Cerebellar nuclear complex (tissue), 1 donor: ENCODE measurements at places on chromosomes 5 and 9.

DNA sequence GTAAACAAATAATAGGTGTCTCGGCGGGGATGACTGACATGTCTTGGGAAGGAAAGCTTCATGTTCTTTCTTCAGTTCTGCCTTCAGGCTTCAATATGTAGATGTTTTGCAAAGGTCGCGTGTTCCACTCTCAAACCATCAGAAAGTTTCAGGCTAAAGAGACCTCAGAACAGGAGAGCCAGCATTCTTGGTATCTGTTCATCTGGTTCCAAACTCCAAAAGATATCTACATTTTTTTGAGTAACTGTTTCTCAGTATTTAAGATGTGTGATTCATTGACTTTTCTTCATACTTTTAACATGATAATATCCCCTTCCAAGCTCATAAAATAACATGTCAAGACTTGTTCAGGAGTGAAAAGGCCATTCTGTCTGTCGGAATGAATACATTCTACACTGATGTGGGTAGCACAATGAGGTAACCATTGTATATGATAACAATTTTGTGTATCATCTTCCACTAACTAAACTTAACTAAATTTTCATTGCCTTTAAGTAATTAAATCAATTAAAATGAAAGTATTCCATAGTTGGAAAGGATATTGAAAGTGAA lies 183.6 kb downstream of the CFAP90 start:
- no peak for DNase-seq

DNA sequence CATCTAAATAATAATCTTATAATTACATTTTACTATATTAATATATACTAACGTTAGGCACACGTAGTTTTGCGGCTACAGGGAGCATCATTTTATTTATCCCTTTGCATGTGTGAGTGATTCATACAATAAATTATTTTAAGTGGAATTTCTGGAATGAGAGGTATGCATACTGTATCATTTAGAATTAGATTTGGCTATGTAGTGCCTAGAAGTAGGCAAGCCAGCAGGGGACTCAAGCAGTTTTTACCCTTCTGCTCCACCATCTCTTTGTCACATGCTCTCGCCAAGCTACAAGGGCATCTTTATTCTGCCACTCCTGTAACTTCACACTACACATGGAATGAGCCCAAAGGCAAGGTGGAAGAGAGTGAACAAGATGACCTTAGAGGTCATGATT lies 60.8 kb downstream of the MEGF10 start:
- no peak for DNase-seq

- no peak for DNase-seq
These were observed 221.2 kb upstream of the ANKH start for GRCh38 chr5:15092801-15093200.

DNA sequence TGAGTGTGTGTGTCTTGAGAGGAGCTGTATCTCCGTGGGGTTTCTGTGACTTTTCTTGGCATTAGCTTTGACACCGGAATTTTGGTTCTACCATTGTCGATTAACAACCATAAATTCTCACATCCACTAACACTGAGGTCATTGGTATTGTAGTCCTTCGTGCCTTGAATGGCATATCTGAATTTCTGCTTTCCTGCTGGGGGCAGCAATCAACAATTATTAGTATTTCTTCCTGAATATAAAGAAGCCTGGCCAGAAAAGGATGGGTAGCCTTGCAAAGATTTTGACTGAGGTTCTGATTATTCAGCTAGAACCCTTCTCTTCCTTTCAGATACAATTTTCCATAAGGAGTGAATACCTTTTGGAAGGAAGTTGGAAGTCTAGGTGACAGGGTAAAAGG lies 33.5 kb upstream of the SHOC1 start:
- DNase-seq, result no peak

DNA sequence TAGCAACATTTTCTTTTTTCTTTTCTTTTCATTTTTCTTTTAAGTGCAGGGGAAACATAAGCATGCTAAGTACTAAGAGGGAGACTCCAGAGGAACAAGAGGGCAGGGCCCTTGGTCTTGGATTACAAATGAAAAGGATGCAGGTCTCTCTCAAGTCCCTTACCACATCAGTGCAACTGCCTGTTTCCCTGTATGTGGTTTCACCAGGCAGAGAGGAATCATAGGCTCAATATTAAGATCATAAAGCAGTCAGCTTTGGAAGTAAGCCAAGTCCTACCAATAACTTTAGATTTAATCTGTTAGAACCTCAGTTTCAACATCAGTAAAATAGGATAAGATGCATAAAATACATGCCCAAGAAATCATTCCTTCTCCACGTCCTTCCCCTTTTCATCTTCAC lies 422.7 kb upstream of the PAPPA start:
- DNase-seq, result no peak

DNA sequence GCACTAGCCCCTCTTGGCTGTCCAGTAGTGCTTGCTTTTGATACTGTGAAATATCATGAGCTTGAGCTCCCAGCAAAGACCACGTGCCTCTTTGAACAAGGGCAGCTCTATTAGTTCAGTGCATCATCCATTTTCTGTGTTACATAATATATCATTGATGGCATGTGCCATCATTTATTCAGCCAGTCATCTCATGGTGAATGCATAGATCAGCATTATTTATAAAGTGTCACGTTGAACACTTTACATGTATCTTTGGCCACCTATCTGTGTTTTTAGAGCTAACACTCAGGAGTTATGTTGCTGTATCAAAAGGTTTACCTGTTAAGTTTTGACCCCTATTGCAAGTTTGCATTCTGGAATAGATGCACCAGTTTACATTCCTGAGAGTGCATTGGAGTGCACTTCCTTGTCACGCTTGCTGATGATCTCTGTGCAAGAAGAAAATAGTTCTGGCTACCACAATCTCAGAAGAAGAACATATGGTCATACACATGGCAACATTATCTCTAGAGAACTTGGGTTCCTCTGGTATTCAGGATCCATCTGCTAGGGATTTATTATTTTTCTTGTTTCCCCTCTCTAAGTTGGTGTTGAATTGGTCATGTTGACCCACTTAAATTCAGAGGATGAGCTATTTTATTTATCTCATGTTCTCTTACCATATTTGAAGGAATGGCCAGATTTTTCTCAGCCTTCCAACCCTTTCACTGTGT lies 120.9 kb downstream of the SH3GL2 start:
- peak; percentile 22 for DNase-seq

DNA sequence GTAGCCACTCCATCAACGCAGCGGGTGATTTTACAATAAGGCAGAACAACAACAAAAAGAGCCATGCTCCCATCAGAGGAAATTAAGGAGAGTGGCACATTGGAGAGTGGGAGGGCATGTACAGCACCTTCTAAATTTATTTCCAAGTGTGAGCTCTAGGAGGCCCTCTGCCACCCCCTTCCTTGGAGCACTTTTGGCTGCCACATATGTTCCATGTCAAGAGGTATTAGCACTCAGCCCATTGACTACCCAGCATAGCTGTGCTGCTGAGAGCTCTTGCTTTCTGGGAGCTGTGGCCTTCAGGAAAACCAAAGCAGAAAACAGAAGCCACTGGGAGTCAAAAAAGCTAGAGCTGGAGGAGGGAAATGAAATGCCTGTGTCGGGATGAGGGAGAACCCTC lies 200.2 kb upstream of the PANK3 start:
- DNase-seq, result peak; percentile 96

DNA sequence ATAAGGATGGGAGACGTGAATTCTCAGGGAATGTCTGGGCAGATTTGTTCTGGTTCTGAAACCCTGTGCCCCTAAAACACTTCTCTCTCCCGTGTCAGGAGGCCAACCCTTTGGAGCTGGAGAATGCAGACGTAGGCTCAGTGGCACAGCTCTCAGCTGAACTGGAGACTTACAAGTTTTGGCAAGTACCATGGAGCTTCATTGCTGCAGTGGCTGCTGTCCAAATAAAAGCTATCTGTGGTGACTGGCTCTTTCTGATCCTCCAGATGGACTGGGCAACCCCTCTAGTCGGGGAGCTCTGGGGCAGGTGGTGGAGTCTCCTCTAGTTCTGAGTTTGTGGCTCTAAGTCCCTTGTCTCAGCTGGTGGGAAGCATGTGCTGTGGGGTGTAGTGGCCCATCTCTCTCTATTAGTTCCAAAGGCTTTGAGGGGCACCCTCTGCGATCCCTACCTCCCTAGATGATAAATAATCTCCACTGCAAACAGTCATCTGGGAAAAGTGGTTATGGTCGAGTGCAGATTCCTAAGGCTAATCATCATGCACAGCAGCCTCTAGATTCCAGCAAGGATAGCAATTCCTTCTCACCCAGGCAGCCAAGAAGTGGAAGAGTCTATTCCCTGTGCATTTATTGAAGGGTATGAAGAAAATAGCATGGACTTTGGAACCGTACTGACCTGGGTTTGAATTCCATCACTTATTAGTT lies 204.2 kb upstream of the KLF4 start:
- DNase-seq, result no peak

- no peak for DNase-seq
These were observed 6.9 kb upstream of the SPATA31C1 start for GRCh38 chr9:87910821-87911220.
